IMR-90 (cell line): ENCODE measurements at places on chromosomes 11 and 22. TPM values are rescaled to one million over a fixed set of nuclear protein-coding genes. Genes with fewer than 3 reads are reported as not detected.
A peak's percentile ranks its signal among the peaks of the same experiment; 100 is the strongest.

Gene SHANK3
- 0.18 and 0.28 TPM in 2 replicates for total RNA-seq

Gene DCHS1
- total RNA-seq: 1.4 and 1.7 TPM in 2 replicates

Gene KIRREL3
- total RNA-seq: 10.9 and 12.8 TPM in 2 replicates

Gene MUC5AC
- not detected in 2 replicates for total RNA-seq

Gene KRTAP5-1
- total RNA-seq: not detected in 2 replicates

Gene ALDH3B1
- 11.8 and 11.9 TPM in 2 replicates for total RNA-seq

Gene CRYBB2
- total RNA-seq: not detected in 2 replicates

DNA sequence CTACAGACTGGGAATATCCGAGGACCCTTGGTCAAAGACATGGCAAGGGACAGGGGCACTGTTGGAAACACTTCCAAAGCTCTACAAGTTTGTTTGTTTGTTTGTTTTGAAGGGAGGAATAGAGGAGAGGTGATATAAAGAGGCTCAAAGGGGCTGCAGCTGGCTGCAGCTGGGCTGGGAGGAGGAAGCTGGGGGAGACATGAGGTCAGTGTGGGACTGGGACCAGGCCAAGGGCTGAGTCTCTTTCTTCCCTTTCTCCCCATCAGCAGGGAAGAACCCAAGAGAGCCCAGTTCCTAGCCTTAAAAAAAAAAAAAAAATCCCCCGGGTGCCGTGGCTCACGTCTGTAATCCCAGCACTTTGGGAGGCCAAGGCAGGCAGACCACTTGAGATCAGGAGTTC, 5.0 kb downstream of the RHOG start:
- DNase-seq: no peak
- H3K27me3 ChIP-seq: no peaks in the 10 kb centered on the region
- no peak overlapping the region for H3K4me3 ChIP-seq
- H3K27ac ChIP-seq: no peak overlapping the region

DNA sequence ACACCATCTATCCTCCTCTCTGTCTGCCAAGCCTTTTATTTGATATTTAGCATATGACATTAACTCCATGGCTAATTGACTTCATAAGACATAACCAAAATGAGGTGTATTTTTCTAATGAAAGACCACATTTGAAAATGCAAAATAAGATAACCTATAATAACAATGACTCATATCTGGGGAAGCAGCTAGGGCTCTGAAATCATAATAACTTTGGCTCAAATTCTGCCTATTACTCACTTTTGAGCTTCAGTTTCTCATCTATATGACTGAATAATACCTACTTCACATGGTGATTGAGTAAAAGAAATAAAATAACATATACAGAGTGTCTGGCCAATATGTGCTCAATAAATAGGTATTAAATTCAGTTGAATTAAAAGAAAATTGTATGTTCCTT, 1419.8 kb upstream of the TENM4 start:
- no peak overlapping the region for H3K4me3 ChIP-seq
- DNase-seq: no peak
- H3K27me3 ChIP-seq: no peaks in the 10 kb centered on the region
- H3K36me3 ChIP-seq: no peaks in the 10 kb centered on the region
- no peaks in the 10 kb centered on the region for H3K4me1 ChIP-seq

DNA sequence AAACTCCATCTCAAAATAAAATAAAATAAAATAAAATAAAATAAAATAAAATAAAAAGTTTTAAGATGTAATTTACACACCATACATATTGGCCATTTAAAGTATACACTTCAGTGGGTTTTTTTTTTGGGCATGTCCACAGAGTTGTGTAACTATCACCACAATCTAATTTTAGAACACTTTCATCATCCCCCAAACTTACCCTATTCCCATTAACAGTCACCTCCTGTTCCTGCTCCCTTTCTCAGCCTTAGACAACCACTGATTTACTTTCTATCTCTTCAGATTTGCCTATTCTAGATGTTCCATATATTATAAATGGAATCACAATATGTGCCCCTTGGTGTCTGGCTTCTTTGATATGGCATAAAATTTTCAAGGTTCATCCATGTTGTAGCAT, 4.6 kb upstream of the ACER3 start:
- no peaks in the 10 kb centered on the region for H3K4me1 ChIP-seq
- H3K27me3 ChIP-seq: peaks cover 9% of the 10 kb centered on the region
- no peak for DNase-seq

GRCh38 chr11:128755564-128755963, 61.7 kb downstream of the FLI1 start:
- no peaks in the 10 kb centered on the region for H3K36me3 ChIP-seq
- peaks cover 10% of the 10 kb centered on the region; the same call in 1 of the 2 replicates for H3K4me1 ChIP-seq
- H3K27ac ChIP-seq: no peak overlapping the region
- no peaks in the 10 kb centered on the region for H3K27me3 ChIP-seq

DNA sequence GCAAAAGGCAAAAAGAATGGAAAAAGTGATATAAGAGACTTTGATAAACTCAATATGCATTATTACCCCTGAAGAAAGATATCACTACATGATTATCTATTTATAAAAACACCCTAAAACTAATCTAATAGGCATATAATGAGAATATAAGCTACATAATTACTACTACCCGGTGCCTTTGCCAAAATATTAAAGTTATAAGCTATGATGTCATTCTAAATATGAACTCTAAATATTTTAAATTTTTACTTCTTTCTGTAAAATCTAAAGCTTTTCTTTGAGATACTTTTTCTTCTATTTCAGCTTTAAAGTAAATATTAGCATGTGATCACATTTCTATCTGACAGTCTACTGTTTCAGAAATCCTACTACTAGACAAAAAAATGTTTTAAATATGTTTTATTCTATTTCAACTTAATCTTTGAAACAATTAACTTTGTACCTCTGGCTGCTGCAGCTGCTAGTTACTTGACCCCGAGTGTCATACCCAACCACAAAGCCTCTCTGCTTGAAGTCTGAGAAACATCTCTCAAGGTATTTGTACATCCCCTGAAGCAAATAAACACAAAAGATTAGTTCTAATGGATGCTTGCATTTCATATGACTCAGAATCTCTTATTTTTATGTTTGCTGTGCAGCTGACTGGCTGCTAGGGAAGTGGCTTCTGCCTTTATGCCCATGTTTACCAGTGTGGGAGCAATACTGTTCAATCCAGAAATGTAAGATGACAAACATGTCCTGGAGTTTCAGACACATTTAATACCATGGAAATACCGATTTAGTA, 26.8 kb downstream of the PGM2L1 start:
- peak; percentile 80 for DNase-seq
- peaks cover 2% of the 10 kb centered on the region for H3K4me1 ChIP-seq
- H3K36me3 ChIP-seq: peaks cover 10% of the 10 kb centered on the region
- no peak overlapping the region for H3K27ac ChIP-seq
- no peaks in the 10 kb centered on the region for H3K27me3 ChIP-seq

GRCh38 chr22:42805998-42806830, 50.9 kb downstream of the ARFGAP3 start:
- DNase-seq: no peak

- H3K36me3 ChIP-seq: no peaks in the 10 kb centered on the region
- DNase-seq: no peak
- no peaks in the 10 kb centered on the region for H3K4me1 ChIP-seq
- peaks cover 33% of the 10 kb centered on the region for H3K27me3 ChIP-seq
Measured at GRCh38 chr11:120268686-120269085, 28.7 kb downstream of the POU2F3 start.

- H3K4me3 ChIP-seq: no peak overlapping the region
- no peaks in the 10 kb centered on the region for H3K4me1 ChIP-seq
- no peak overlapping the region for H3K27ac ChIP-seq
Measured at GRCh38 chr11:42576318-42576717, 735.5 kb upstream of the API5 start.

- no peak overlapping the region for H3K4me3 ChIP-seq
- peak overlapping the region; percentile 81 for H3K27ac ChIP-seq
- H3K36me3 ChIP-seq: no peaks in the 10 kb centered on the region
- peaks cover 10% of the 10 kb centered on the region for H3K4me1 ChIP-seq
Measured at GRCh38 chr11:35390737-35391682, 28.3 kb downstream of the SLC1A2 start.

DNA sequence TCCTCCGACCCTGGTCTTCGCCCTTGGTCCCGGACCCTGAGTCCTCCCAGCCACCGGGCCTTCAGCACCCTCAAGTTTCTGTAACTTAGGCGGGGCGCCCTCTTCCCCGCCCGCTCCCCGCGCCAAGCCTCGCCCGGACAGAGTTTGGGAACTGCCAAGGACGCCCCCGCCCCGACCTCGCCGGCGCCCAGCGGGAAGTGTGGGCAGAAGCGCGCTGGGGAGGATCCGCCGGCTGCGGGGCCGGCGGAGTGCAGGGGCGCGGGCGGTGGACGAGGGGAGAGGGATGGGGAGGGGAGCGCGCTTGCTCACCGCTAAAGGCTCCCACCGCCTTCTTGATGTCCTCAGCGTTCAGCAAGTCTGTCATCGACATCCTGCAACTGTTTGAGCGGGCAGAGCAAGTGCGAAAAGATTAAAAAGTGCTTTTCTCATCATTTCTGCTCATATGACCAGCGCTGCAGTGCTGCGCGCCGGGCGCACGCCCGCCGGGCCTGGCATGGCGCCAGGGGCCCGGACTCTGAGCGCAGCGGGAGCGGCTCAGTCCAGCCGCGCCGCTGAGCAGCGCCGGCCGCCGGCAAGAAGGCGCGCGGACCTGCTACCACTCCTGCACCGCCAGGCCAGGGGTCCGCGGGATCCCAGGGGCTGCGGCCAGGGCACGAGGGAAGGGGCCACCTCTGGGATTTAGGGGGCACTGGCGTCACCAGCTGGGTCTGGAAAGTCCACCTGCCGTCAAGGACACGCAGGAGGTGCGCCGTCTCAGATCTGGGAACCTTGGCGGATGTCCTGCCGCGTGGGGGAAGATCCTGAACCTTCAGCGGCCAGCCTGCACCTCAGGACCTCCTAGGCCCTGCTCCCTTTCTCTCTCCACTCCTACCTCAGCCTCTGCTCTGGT, at the start of gene PVALB:
TSS of gene PVALB (minus strand) at position 400 of the 889 bp plus-strand sequence. CDS start at position 370, 30 bp downstream.
- H3K27ac ChIP-seq: no peak within 1 kb of the TSS
- H3K4me1 ChIP-seq: no peaks in the 10 kb centered on the region
- DNase-seq: peak; percentile 13
- H3K36me3 ChIP-seq: no peaks in the 10 kb centered on the region
- no peak within 1 kb of the TSS for H3K4me3 ChIP-seq

DNA sequence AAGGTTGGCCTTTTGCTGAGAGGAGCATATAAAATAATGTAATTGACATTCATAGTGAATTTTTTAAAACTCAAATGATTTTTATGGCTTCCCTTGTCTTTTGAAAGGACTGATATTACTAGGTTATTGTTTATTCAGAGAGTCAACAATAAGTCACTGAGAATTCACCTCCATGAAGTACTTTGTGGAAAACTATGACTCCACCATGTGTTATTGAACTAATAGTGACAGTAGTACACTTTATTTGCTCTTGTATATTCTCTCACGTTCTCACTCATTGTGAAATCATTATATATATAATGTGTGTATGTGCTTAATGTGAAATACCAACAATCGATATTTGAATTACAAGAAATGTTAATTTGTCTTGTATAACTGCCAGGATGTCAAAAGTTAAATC, 267.4 kb upstream of the CCDC179 start:
- H3K4me1 ChIP-seq: peaks cover 2% of the 10 kb centered on the region; the same call in 1 of the 2 replicates
- no peak overlapping the region for H3K4me3 ChIP-seq
- DNase-seq: no peak
- no peaks in the 10 kb centered on the region for H3K27me3 ChIP-seq

- no peaks in the 10 kb centered on the region for H3K36me3 ChIP-seq
- H3K27me3 ChIP-seq: no peaks in the 10 kb centered on the region; the same call in 1 of the 2 replicates
- H3K27ac ChIP-seq: no peak overlapping the region
- H3K4me1 ChIP-seq: no peaks in the 10 kb centered on the region
- H3K4me3 ChIP-seq: no peak overlapping the region
- DNase-seq: no peak
Measured at GRCh38 chr11:18974192-18974591, 35.0 kb upstream of the MRGPRX1 start.

DNA sequence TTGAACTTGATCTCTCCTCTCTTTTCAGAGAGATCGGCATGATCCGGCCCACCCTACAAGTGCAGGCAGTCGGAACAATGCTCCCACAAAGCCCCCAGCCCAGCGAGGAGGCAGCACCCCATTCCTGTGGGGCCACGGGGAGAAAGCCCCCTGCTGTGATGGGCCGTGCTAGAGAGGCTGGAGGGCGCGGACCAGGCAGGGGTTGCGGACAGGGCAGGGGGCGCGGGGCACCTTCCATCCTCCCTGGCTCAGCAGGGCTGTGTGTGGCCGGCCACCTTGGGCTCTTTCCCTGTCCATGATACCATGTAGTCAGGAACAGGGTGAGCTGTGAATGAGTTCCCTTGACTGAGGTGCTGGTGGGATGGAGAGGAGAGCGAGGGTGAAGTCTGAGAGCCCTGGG, 379.8 kb downstream of the BRD1 start:
- H3K36me3 ChIP-seq: no peaks in the 10 kb centered on the region
- no peak overlapping the region for H3K27ac ChIP-seq
- H3K27me3 ChIP-seq: no peaks in the 10 kb centered on the region
- no peak for DNase-seq

GRCh38 chr22:26849575-26849974, 192.2 kb downstream of the MIAT start:
- H3K27ac ChIP-seq: no peak overlapping the region
- peaks cover 22% of the 10 kb centered on the region for H3K27me3 ChIP-seq
- no peak for DNase-seq
- no peak overlapping the region for H3K4me3 ChIP-seq

GRCh38 chr11:64998141-64998540, 1.4 kb upstream of the BATF2 start:
- H3K27me3 ChIP-seq: no peaks in the 10 kb centered on the region
- no peak for DNase-seq
- H3K36me3 ChIP-seq: no peaks in the 10 kb centered on the region

- H3K36me3 ChIP-seq: no peaks in the 10 kb centered on the region
- DNase-seq: no peak
- H3K27me3 ChIP-seq: peaks cover 21% of the 10 kb centered on the region; the same call in 1 of the 2 replicates
Measured at GRCh38 chr11:119780222-119780953, 51.4 kb upstream of the NECTIN1 start.

DNA sequence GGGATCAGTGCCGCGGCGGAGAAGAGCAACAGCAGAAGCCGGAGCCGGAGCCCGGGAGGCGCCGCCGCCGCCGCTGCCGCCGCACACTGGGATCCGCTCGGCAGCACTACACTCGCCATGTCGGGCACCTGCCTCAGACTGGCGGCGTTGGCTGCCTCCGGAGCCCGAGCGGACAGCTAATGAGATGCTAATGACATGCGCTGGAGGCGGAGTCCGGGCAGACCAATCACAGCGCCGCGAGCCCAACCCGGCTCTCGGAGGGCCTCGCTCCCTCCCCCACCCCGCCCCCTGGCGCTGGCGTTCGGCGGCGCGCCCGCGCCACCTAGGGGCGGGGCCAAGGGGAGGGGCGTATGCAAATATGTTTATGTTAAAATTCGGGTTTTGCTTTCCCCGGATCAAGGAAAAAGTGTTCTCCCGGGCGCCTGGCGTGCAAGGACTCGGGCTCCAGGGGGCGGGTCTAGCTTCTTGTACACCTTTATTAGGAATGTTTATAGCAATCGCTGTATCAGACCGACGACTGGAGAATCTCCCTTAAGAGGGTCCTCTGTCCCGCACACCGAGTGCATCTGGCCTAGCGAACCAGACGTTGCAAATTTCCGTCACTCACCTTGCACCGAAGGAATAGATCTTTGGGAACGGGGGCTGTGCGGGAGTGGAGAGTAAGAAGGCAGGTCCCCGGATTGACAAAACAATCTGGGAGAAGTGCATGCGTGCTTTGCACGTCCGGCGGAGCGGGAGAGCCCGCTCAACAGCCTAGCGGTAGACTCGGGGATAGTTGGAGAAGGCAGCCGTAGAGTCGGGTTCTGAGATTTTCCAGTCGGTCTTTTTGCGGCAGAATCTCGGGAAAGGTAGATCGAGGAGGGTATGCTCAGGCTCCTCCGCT, at the start of gene CADM1:
TSS of gene CADM1 (minus strand) at position 140 of the 883 bp plus-strand sequence.
- H3K27me3 ChIP-seq: peaks cover 13% of the 10 kb centered on the region
- 0 out of 2 replicates have a peak, but pooled peaks cover 2% of the 10 kb centered on the region for H3K4me1 ChIP-seq
- peak; percentile 95 for DNase-seq
- H3K4me3 ChIP-seq: peak within 1 kb of the TSS; percentile 60
- H3K27ac ChIP-seq: peak within 1 kb of the TSS; percentile 22
